ENCODE measurements at places on chromosomes 12 and 14. TPM values are rescaled to one million over a fixed set of nuclear protein-coding genes. Genes with fewer than 3 reads are reported as not detected.
A peak's percentile ranks its signal among the peaks of the same experiment; 100 is the strongest.

- no peak for DNase-seq
Observed at GRCh38 chr12:50041962-50042361, 15.4 kb upstream of the ASIC1 start.

DNA sequence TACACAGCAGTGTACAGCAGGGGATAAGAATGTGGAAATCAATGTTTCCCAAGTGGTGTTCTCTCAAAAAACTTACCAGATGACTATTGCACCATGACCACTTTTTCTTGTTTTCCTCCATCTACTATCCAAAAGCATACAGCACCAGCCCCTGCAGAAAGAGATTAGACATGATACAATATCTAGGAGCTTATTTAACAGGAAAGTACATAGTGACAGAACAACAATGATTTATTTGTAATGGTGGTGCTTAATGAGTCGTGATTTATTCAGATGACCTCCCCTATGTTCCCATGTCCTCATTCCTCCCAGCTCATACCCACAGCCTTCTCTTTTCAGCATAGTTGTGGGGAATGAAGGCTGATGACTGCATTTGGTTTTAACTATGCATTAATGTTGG, 413.6 kb downstream of the BTG1 start:
- no peak for DNase-seq

- DNase-seq: peak; percentile 78
Observed at GRCh38 chr12:52867642-52868041, 18.8 kb upstream of the KRT78 start.

DNA sequence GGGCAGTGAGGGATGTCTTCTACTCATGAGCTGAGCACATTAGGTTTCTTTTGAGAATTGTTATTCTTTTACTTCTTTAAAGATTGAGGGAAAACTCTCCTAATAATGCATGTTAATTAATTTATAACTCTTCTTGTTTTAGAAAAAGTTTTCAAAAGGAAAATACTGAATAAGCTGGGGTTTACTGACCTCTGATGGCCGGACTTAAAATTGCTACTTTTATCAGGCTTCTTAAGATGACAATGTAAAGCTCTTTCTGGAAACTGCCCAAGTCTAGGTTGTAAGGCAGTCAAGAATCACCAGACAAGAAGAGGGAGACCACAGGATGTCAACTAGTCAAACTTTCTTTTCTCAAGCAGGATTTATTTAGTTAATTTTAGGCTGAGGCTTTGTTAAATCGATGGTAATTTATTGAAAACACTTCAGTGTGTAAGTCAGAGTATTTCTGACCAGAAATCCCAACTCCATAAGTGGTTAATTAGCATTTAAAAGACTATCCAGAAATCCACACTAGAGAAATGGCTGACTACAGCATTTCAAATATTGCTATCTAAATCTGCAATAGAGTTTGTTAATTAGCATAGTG, 82.1 kb downstream of the AVPR1A start:
- DNase-seq: no peak

DNA sequence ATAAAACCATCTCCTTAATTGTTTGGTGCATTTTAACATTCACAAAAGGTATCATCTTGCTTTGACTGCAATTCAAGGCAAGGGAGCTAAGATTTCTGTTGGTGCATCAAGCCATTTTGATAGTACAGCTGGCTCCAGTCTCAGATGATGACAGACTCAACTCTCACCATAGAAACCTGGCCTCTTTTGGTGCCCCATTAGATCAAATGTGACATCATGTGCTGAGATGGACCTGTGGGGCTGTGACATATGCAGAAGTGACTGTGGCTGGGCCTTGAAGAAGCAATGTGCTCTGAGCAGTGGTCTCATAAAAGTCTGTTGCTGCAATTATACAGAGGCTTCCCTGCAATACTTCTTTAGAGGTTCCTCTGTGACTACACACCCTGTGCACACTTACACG, 88.4 kb downstream of the SLC2A13 start:
- no peak for DNase-seq

- no peak for DNase-seq
Observed at GRCh38 chr12:2495417-2496112, 299.2 kb upstream of the FKBP4 start.

GRCh38 chr14:100004392-100004791, 60.8 kb upstream of the EVL start:
- no peak for DNase-seq

GRCh38 chr12:105750096-105750495, 388.7 kb downstream of the NUAK1 start:
- DNase-seq: no peak

- no peak for DNase-seq
Observed at GRCh38 chr14:63478010-63478409, 65.2 kb downstream of the PPP2R5E start.

SSPN gene
- 56.4 TPM for total RNA-seq

ACVRL1 gene
- 31.7 TPM for total RNA-seq

AQP2 gene
- not detected for total RNA-seq

RTN1 gene
- total RNA-seq: 1.2 TPM

IL26 gene
- not detected for total RNA-seq

ASCL1 gene
- not detected for total RNA-seq

SLC6A15 gene
- total RNA-seq: 0.32 TPM

ANO2 gene
- total RNA-seq: 16.1 TPM
